ENCODE measurements at places on chromosomes 7 and 10. TPM values are rescaled to one million over a fixed set of nuclear protein-coding genes. Genes with fewer than 3 reads are reported as not detected.

GRCh38 chr7:47000561-47000960 lies 581.4 kb downstream of the TNS3 start:
- no peak for DNase-seq

Gene SLC18A3
- not detected for total RNA-seq

Gene ZNF727
- total RNA-seq, result 0.83 TPM

Gene RAB11FIP2
- total RNA-seq, result 33.6 TPM

Gene AKR1C3
- not detected for total RNA-seq

Gene TRIM73
- 18.3 TPM for total RNA-seq

- DNase-seq, result no peak
Observed at GRCh38 chr10:42149027-42149700, 489.2 kb downstream of the ZNF33B start.

Gene NODAL
- total RNA-seq, result not detected

DNA sequence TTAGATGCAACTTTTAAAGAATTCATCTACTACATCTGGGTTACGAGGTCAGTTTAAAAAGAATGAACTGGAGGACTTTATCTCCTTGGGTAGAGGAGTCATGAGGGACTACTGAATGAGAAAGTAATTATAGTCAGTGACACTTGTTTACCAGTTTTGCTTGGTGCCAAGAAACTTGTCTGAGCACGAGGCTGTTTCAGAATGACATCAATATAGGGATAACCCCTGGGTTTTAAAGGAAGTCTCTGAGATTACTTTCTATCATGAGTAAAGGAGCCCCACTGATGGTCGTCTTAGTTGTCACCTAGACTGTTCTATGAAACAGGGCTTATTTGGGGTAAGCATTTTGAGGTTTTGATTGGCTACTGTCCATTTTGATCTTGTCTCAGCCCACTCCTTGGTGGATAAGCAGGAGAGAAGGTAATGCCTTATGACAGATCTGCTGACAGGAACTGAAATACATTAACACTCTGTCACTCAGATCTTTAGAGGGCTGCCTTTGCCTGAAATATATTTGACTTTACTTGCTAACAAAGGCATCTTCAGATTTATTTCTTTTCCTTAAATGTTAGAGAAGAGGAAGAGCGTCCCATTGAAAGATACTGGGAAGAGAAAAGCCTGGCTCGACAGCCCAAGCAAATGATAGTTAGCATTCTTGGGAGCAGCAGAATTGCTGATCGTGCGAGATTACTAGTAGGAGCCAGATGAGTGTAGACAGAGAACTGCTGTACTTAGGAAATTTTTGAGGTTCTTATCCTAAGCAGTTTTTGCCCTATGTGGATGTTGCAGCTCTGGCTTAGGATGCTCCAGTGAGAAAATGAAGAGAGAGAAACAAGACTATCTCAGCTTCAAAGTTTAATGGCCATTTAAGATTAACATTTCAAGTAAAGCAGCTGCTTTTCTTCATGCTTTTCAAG lies 299.2 kb upstream of the LRGUK start:
- DNase-seq, result no peak

Gene UNCX
- not detected for total RNA-seq

DNA sequence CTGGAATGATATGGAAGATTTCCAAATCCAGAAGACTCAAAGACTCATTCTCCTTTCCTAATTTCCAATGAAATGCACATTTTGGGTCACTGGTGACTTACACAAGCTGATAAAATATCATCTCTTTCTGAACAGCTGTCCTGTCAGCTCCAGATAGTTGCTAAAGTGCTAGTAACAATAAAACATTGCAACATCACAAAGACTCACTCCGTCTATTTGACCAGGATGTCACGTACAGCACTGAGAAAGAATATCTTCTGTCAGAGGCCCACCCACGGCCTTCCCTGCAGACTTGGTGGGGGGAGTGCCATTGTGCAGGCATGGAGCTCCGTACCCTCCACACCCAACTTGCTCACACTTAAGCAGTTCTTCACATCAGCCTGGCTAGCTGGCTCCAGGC lies 78.9 kb upstream of the EGR2 start:
- no peak for DNase-seq

GRCh38 chr10:44178281-44178680 lies 206.6 kb downstream of the CXCL12 start:
- DNase-seq, result no peak

GRCh38 chr7:4394736-4395135 lies 287.4 kb upstream of the FOXK1 start:
- DNase-seq, result no peak

Gene ELMO1
- 177 TPM for total RNA-seq

Gene CFAP70
- total RNA-seq, result 2.9 TPM

DNA sequence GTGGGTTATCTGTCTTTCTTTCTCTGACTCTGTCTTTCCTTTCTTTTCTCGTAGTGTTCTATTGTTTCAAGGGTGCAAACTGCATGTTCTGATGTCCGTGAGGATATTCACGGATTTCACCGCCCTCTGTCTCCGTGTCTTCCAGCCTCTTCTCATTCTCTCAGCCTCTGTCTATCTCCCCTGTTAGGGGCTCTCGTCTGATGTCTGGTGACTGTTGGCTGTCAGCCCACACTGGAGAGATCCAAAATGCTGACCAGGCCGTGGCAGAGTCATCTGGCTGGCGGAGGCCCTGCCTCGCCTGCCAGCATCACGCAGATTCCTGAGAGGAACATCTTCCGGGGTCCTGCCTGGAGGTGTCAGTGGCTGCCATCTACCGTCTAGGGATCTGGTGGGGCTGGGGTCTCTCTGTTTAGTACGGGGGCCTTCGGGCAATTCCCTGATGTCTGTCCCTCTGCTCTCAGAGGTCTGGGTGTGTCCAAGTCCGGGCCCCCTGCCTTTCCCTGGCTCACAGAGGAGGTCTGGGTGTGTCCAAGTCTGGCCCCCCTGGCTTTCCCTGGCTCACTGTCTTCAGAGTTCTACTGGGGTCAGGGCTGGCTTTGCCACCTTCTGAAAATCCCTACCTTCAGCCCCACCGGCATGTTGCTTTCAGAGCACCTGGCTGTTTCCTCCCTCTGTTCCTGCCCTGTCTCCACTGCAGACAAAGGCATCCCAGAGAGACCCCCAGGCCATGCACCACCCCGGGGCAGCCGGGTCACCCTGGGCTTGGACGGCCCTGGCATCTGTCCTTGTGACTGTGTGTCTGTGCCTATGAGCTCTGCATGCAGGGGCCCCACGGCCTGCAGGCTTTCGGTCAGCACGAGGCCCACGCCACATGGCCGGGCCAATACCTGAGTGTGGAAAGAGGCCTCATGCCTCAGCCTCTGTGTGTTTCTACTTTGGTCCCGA lies 14.0 kb upstream of the SCART1 start:
- peak; percentile 3 for DNase-seq

DNA sequence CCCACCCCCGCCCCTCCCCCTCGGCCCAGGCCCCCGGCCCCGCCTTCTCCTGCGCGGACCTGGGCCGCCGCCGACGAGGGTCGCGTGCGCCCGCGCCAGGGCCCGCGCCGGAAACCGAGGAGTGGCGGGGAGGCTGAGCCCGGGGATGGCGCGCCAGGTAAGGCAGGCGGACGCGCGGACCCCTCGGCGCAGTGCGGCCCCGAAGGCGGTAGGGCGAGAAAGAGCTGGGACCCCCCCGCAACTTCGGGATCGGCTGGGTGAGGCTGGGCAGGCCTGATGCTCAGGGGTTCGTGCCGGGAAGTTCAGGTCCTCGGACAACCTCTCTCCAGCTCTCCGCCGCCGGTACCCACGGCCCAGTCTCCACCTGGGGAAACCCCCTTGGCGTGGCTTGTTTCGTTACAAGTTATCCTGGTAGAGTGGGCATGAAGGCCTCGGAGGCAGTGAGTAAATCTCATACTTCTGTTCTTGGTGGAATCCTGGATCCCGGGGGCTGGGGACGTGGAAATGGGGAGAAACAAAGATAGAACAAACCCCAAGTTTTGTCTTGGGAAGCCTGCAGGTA lies 58.4 kb downstream of the ZNF467 start:
- DNase-seq, result peak; percentile 71

DNA sequence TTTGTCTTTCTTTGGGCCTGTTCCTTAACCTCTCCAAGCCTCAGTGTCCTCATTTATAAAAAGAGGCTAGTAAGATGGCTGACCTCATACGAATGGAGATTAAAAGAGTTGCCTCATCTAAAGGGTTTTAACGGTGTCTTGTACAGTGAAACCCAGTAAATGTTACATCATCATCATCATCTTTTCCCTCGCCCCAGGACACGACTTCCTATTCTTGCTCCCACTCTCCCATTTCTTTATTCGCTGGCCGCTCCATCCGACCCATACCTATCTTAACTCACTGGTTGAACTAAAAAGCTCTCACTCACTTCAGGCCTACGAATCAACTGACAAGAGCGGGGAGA lies 554 bp downstream of the FRA10AC1 start:
- no peak for DNase-seq

Gene LIPM
- not detected for total RNA-seq

Gene MPP7
- 13.6 TPM for total RNA-seq

GRCh38 chr7:91759205-91759863 lies 121.2 kb downstream of the MTERF1 start:
- DNase-seq, result no peak

DNA sequence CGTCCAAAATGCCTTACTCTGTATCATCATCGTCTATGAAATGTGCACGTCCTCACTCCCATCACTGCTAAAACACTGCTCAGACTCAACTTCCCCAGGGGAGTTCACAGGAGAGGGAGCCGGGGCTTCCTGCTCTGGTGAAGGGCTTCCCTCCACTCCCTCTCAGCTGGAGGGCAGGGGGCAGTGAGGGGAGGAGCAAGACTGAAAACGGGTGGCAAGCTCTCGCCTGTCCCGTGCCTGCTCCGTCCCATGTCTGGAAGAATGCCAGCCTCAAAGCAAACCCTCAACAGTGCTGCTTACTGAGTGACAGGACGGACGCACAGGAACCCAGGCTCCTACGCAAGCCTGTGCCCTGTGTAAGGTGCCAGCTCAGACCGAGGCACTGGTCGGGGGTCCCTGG lies 25.1 kb downstream of the PRKAG2 start:
- no peak for DNase-seq

DNA sequence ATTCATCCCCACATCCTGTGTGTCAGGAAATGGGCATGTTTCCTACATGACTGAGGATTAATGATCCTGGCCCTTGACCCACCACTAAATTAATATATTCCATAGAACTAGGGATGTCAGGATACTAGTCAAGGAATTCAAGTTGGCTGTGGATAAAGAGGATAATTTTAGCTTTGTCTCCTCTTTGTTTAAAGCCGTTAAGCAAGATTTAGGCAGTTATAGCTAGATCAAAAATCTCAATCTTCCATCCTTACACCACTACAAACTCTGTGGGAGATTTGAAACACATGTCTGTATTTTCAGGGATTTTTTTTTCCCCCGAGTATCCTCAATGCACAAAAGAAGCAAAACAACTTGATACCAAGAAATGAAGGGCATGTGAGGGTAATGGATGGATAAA lies 417.1 kb downstream of the MAGI2 start:
- DNase-seq, result no peak

GRCh38 chr10:77548157-77548556 lies 89.5 kb downstream of the KCNMA1 start:
- DNase-seq, result no peak

All from B cell (primary cell).